Esophagus squamous epithelium (tissue), 5 donors: ENCODE measurements at places on chromosomes 12 and 14. TPM values are rescaled to one million over a fixed set of nuclear protein-coding genes. Genes with fewer than 3 reads are reported as not detected.

DNA sequence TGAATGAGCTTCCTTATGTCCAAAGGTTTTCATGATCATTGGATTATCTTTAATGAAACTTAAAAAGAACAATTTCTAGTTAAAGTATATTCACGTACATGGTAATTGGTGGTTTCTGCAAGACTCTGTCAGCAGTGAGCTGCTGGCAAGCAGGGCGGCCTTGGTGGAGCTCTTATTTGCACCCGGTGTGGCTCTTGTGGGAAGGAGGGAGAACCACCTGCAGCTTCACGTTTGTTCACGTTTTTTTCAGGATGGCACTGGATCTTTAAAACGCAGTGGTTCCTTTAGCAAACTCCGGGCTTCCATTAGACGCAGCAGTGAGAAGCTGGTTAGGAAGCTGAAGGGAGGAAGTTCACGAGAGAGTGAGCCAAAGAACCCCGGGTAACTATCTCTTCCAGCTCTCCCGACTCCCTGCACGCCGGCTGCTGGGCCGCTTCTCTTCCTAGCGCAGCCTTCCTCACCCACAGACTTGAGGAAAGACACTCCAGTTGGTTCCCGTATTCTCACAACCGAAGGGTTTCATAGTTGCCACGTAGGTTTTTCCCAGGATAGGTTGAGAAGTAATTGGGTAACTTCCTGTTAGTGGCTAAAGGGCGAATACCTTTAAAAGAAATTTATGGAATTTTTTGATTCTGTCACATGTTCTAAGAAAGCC, 28.3 kb downstream of the XRCC3 start:
- DNase-seq = no peak

DNA sequence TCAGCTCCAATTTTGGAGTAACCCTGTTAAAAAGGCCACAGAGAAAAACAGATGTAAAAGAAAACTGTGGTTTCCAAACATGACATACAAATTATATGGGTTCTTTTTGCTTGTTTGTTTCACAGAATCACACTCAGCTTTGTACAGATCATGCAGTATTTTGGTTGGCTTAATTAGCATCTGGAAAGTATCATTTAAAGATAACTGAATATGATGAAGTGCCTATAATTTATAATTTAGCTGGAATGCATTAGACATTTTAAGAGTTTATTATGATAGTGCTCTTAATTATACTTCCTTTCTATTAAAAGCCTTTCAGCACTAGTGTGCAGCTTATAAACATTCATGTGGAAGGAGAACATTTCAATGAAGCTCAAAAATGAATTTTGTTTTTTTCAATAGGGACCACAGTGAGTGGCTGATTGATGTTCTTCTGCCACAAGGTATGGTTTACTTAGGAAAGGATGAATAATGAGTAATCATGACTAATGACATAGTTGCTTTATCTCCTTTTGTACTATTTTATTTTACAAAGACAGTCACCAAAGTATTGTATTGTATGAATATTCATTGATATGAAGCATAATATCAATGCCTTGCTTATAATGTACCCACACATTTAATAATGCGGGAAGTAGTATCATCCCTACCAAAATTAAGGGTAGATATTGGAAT, 98.3 kb downstream of the UNC79 start:
- DNase-seq = no peak

DNA sequence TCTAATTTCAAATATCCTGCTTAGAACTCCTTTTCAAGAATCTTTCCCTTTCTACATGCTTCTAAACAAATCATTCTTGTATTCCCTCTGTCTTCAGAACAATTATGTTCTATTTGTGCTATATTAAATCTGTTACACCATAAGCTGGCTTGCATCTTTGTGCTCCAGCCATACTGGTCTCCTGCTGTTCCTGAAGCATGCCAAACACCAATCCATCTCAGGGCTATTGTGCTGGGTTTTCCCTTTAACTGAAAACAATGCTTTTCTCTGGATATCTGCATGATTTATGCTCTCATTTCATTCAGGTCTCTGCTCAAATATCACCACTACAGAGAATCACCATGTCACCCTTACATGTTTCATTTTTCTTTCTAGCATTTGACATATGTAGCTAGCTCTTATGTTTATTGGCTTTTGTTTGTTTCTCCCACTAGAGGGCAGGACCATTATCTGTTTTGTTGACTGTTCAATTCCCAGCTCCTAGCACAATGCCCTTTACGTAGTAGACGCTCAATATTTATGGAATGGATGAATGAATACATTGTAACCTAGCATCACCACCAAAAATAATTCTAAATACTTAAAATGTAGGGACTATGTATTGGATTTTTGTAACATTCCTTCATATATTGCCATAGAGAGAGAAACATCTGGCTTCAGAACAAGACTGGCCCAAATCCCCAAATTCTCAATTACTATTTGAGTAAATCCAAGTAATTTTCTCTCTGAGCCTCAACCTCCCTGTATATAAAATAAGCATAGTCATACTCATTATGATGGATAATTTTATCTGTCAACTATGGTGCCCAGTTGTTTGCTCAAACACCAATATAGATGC, 302.0 kb upstream of the SYT1 start:
- DNase-seq = no peak

- DNase-seq = no peak
These were observed 126.6 kb upstream of the PRKD1 start for GRCh38 chr14:30054201-30054600.

GRCh38 chr14:92471919-92472318, 41.7 kb upstream of the RIN3 start:
- no peak for DNase-seq

DNA sequence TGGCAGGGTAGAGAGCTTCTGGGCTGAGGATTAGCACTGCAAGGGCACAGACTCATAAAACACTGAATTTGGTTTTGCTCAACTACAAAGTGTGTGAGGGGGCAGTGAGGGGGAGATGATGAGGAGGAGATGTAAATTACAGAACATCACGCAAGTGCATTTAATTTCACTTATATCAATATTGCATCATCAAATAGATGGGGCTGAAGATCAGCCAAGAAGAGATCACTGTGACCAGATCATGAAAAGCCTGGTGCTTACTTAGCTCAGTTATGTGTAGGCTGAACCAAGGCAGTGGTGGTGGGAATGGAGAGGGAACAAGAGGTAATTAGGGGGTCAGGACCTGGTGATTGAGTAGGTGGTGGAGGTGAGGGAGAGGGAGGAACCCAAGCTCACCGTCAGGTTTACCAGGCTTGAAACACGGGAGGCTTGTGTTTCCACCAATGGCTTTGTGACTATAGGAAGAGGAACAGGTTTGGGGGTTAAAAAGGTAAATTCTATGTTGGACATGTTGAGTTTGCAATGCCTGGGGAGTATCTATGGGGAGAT, 11.3 kb downstream of the FOS start:
- no peak for DNase-seq

DNA sequence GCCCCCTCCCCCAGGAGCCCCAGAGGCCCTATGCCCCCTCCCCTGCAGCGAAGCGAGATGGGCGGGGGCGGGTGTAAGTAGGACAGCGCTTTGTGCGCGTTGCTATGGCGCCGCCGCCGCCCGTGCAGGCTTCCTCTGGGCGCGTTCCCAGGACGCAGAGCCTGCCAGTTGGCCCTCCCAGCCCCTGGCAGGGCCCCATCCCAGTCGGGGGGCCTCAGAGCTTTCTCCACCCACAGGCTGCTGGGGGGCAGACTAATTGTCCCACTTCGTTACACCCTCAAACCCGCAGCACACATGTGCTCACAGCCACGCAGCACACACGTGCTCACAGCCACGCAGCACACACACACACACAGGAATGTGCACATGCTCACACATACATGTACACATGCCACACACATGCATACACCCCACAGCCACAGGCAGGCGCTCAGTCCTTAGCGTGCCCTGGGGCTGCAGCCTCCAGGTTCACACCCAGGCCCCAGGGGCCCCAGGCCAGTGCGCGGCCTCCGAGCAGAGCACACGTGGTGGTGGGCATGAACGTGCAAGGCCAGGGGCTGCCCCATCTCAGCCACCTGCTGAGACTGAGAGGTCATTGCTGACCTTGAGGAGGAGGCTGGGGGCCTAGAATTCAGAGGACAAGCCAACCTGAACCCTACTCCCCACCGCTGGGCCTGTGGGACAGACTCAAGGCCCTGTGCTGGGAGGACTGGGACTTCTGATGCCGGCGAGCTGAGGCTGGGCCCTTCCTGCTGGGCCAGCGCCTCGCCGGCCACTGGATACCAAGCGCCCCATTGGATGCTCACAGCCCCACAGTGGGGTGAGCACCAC, 15.6 kb downstream of the TRMT61A start:
- DNase-seq = no peak

GRCh38 chr12:109069307-109070271, 17.2 kb downstream of the USP30 start:
- DNase-seq = no peak

DNA sequence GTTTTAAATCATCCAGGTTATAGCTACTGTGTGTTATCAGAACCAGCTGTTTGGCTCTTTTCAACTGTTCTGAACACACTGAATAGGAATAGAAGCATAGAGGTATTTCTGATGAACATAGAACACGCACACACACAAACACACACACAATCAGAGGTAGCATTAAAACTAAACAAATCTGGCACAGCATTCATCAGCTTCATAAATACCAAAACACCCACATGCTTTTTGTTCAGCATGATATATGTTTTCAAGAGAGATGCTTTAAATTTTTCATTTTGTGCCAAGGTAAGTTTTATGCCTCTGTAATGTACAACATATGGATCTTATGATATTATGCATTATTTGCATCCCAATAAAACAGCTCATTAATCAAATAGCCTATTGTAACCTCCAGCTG, 208.6 kb downstream of the GALC start:
- DNase-seq = no peak

DNA sequence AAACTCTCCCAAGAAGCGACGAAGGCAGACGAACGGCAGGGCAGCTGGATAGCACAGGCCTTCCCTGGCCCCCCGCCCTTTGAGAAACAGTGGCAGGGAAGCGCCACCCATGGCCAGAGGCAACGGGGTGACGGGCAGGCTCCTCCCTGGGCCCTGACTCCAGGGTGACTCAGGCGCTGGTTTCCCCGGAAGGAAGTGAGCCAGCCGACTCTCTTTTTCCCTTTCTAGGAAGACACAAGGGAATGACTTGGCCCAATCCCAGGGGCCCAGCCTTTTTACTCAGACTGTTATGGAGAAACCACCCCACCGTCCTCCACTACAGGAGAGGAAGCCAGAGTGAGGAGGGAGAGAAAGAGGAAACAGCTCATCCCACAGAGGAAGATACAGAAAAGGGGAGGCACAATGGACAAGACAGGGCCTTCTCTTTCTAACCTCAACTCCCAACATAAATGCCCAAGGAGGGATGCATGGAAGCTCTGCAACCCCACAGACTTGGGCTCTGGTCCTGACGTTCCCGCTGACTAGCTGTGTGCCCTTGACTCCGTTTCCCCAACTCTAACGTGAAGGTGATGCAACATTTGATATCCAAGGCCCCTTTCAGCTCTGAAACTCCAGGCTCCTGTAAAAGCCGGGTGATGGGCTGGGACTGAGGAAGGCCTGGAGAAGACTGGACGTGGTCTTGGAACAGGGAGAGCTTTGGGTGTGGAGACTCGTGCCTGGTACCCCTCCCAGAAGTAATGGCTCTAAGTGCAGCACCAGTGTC, 27.9 kb downstream of the ACTN1 start:
- DNase-seq = no peak

Gene NUDT4
- total RNA-seq = 19.4 TPM

Gene LDHB
- total RNA-seq = 79.1 TPM

GRCh38 chr12:2484141-2484776, 310.5 kb upstream of the FKBP4 start:
- no peak for DNase-seq
